ENCODE measurements at places on chromosomes 2 and 18.

GRCh38 chr2:208620487-208620978 lies 213.9 kb downstream of the PTH2R start:
- no peak for DNase-seq

- DNase-seq = no peak
Measured at GRCh38 chr2:172777431-172777830, 41.8 kb downstream of the RAPGEF4 start.

DNA sequence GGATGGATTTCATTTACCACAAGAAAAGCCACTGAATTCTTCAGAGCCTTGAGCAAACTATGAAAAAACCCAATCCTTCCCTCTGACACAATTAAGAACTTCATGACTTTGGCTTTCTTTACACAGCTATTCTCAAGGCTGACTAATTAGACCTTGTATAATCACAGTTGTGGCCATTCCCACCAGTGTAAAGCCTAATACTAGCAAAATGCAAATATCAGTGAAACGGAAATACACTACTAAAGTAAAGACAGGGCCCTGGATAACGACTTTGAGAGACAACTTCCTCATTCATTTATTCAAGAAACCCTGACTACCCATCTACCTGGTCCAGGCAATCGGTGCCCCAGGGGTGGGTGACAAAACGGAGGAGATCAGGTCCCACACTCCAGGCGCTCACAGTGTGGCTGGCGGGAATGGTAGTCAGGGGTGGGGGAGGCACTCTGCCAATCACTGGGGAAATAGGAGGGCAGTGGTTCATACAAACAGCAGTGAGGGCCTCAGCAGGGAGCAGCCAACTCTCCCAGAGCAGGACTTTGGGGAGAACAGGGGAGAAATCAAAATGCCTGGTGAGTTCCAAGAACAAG lies 28.1 kb downstream of the TMEM163 start:
- no peak for DNase-seq

DNA sequence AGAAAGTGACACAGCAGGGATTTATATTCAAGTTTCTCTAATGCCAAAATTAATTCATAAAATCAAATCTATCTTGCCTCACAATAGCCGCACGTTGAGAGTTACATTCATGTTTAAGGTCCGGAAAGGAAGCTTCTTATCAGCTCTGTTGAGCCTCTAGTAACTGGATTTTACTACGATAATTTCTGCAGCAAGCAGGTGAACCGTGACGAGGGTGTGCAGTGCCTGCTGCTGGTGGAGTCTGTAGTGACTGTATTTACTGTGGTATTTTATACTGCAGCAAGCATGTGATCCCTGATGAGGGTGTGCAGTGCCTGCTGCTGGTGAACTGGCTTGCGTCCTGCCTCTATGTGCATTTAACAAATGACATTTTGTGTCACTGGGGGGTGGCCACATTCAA lies 120.0 kb downstream of the SNTG2 start:
- DNase-seq = no peak

DNA sequence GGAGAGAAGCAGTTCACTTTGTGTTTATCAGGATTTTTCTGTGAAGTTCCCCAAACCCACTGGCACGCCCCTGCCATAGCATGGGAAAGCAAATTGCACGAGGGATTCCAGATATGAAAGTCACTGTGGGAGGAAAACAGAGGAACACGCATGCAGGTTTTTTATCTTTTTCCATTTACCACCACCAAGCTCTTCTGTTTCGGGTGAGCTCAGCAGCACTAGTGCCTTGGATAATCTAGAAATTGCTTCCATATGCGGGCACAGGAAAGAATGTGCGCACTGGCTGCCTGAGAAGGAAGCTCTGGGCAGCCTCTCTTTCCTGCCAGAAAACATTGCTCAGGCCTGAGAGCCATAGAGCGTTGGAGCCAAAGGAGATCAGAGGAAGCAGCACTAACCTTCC lies 65.9 kb upstream of the WIPF1 start:
- no peak for DNase-seq

- no peak for DNase-seq
Measured at GRCh38 chr2:22703286-22703920, 681.6 kb upstream of the KLHL29 start.

GRCh38 chr2:27723372-27724144 lies 48.0 kb upstream of the MRPL33 start:
- DNase-seq = no peak

- DNase-seq = no peak
Measured at GRCh38 chr18:36650906-36651305, 177.9 kb downstream of the TPGS2 start.

- DNase-seq = no peak
Measured at GRCh38 chr2:19881221-19881907, 20.4 kb downstream of the TTC32 start.

- no peak for DNase-seq
Measured at GRCh38 chr2:124610866-124611265, 585.8 kb downstream of the CNTNAP5 start.

DNA sequence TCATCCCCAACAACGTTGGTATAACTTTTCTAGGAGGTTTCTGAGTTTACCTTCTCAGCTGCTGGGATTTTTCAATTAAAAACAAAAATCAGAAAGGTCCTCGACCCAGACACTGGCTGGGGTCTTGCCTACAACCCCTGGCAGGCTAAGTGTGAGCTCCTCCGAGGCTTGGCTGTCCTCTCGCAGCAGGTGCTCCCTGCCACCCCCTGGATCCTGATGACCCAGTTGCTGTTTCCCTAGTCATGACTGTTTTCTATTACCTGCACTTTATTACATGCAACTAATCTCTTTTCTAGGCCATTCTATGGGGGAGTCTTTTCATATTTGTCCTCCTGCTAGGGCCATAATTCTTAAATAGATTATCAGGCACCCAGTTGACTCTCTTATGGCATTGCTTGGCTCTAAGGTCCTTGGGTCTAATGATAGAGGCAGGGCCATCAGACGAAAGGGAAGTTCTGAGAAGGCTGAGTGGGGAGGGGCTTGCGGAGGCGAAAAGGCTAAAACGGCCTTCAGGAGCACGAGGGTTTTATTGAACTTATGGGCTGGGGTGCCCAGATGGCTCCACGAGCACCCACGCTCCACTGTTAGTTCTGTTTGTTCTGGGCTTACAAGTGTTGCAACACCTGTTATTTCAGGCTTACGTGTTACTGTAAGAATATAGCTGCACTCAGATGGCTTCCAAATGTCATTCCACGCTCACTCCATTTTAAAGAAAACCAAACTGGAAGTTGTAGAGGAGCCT lies 166.0 kb downstream of the NCK2 start:
- no peak for DNase-seq

DNA sequence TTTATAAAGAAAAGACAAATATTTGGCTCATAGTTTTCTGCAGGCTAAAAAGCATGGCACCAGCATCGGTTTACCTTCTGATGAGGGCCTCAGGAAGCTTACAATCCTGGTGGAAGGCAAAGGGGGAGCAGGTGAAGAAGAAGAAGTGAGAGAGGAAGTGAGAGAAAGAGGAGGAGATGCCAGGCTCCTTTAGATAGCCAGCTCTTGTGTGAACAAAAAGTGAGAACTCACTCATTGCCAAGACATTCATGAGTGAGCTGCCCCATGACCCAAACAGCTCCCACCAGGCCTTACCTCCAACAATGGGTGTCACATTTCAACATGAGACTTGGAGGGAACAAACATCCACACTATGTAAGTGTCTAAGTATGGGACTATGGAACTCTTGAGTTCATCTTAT lies 14.3 kb downstream of the CCDC150 start:
- no peak for DNase-seq

GRCh38 chr2:110852051-110852450 lies 119.7 kb downstream of the ACOXL start:
- DNase-seq = no peak

DNA sequence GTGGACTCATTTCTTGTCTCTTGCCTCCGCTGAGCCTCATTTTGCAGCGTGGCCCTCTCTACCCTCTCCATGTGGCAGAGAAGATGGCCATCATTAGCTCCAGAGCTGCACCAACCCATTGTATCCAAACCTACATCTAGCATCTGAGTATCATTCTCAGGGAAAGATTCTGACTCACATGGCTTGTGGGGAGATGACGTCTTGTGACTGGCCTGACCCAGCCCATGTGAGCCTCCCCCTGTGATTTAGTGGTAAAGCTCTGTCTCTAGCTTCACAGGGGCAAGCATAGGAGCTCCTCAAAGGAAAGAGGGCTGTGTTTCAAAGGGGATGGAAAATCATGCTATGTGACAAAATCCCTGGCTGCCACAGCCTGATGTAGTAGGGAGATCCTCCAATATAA lies 87.4 kb upstream of the RBMS1 start:
- no peak for DNase-seq

DNA sequence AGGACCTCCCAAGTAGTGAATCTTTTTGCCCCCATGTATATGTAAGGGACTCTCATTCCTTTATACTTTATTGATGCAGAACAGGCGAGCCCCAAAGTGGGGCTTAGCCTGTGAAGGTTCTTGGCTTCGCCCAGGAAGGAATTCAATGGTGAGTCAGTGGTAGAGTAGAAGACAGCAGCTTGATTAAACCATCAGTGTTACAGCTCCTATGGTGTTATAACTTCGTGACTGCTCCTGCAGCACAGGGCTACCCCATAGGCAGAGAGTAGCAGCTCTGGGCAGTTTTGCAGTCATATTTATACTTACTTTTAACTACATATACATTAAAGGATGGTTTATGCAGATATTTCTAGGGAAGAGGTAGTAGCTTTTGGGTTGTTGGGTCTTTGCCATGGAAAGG lies 11.0 kb downstream of the FAM171B start:
- no peak for DNase-seq

DNA sequence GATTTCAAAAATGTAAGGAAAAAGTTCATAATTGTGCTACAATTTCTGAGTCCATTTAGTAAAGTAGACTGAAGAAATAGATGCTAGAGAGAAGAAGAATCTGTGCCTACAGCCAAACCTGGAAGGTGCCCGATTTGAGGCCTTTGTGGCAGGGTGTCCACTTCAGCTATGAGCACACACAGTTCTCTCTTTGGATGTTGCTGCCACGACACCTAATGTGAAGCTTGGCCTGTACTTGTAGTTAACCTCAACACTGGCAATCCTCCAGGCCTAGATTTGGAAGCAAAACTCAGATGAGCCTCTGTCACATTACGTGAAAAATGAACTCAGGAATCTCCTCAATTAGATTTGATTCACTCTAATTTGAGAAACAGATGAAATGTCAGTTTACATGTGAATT lies 90.1 kb upstream of the LRP1B start:
- no peak for DNase-seq

- DNase-seq = no peak
Measured at GRCh38 chr2:152686321-152686720, 30.9 kb downstream of the PRPF40A start.

- DNase-seq = no peak
Measured at GRCh38 chr18:77255426-77256105, 5.9 kb downstream of the GALR1 start.

- DNase-seq = no peak
Measured at GRCh38 chr2:43438858-43439655, 156.8 kb downstream of the THADA start.

DNA sequence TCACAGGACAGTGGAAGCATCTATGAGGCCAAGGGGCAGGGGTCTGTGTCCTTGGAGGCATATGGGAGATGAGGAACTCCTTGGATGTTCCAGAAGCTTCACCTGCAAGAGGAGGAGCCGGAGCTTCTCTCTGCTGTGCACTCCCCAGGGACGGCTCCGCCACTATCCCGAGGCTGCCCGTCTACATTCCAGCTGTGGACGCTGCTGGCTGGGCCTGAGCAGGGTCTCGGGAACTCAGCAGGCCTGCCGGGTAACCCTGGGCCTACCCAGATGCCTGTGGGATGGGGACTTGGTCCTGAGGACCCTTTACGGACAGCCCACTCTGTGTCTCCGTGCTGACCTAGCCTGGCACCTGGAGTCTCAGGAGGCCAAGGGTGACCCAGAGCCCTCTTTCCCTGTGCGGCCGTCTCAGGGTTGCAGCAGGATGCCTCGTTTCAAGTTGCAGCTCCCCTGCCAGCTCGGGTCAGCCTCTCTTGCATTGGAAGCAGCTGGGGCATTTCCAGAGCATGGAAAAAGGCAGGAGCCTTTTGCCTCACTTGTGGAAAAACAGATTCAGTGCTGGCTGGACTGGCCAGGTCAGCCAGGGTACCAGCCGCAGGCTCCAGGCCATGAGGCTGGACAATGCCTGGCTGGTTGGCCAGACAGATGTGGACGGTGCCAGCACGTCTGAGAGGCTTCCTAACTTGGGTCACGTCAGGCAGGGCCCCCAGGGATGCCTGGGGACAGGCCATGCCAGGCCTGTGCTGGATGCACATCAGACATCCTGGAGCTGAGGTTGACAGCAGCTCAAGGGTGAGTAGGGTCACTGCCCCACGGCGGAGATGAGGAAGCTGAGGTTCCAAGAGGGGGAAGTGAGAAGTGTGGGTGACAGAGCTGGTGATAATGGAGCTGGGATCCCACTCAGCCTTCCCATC lies 41.5 kb downstream of the SCTR start:
- DNase-seq = no peak

- DNase-seq = no peak
Measured at GRCh38 chr2:185245216-185245615, 493.4 kb upstream of the FSIP2 start.

DNA sequence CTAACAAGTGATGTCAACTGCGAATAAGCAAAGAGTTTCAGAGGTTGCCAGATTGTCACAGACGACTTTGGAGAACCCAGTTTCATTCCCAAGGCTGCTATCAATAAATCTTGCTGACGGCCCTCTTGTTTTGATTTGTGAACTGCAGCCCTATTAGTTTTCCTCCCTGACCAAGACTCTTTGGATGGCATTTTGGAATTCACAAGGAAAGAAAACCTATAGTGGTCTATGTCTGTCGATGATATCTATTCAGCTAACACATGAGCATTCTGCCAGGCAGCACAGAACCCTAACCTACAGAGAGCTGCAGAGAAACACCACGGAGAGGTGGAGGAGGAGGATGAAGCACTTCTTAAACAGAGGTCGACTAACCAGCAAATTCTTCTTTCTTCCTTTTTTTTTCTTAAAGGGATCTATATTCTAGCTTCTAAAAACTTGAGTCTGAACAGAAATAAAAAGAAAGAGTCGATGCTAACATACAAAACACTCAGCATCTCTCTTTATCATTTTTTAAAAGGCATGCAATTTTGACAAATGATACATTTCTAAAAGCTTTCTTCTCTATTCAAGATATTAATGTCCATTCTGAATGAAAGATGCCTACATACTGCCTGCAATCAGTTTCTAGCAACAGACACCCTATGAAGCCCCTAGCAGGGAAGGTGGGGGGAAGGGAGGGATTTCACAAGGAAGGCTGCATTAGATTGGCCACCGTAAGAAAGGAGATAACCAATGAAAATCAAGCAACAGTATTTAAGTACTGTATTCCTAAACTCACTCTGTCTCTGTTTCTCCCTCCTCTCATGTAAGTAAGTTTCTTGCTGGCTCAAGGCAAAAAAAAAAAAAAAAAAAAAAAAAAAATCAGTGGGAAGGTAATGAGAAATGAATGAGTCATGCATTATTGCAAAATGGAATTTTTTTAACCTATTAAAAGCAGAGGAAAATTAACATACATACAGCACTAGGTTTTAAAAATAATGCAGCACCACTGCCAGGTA lies 83.0 kb upstream of the CHRNA1 start:
- no peak for DNase-seq

GRCh38 chr2:16127958-16128357 lies 187.6 kb downstream of the MYCN start:
- DNase-seq = no peak

- peak; percentile 21 for DNase-seq
Measured at GRCh38 chr2:113187771-113188170, 14.0 kb downstream of the PSD4 start.

Measured in SIG-M5 (cell line).